WTC11 (cell line): ENCODE measurements at places on chromosomes 1 and 21.

DNA sequence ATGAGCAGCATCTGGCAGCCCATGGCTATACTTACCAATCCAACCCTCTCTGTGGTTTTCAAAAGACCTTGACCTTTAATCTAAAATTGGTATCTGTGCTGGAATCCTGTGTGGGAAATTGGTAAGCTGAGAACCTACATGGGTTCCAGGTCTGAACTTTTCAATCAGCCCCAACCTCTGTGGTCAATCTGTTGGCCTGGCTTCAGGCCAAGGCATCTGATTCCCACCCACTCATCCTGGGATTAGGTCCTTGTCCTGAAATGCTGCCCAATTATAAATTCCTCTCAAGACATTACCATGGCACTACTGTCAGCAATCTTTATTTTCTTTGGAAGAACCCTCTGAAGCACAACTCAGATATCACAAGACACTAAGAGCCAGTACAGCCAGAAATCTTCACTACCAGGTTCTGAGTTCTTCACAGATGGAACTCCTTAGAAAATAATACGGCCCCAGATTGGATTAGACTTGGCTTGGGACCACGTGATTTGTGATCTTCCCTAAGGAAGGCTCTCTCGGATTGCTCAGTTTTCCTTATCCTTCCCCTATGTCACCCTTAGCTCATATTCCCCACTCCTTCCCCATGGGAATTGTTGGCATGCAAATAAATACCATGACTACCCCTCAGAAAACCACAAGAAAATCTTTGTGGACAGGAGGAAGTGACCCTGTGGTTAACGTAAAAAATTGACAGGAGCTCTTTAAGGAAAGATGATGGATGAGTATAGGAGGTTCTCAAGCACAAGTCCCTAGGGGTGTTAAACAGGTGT is 207.9 kb upstream of the ST6GALNAC5 start:
- no peak for DNase-seq

DNA sequence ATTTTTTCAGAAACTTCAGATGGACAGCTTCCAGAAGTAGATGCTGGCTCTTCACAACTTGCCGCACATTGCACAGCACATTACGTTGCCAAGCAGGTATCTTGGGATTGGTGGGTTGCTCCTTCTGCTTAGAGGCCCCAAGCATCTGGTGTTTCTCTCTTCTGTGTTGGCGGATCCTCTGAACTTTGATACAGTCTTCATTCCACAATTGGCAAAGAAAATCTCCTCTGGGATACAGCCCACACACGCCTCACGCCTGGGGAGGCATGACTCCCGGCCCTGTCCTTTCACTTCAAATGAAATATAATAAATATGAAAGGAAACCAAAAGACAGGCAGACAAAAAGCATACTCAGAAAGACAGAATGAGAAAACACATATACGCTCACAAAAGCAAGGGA is 72.3 kb upstream of the PPP2R5A start:
- no peak for DNase-seq

GRCh38 chr1:52426371-52426770 is 22.0 kb downstream of the PRPF38A start:
- DNase-seq, result no peak

- no peak for DNase-seq
Measured at GRCh38 chr1:235628316-235629005, 21.1 kb downstream of the GNG4 start.

DNA sequence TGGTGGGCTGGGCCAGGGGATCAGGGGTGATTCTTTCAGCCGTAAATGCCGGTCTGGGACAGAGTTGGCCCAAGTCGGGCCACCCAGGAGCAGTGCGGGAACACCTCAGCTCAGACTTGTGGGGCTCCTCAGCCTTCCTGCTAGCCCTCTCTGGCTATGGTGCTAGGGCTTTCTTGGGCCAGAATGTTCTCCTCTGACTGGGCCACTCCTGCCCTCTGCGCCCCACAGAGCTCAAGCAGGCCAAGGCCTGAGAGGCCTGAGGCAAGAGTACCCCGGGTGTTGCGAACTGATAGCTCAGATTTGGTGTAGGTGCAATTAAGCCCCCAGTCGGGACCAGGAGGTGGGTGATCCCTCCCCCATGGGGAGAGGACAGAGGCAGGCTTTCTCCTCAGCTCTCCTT is 51.8 kb downstream of the LGR6 start:
- DNase-seq, result no peak

DNA sequence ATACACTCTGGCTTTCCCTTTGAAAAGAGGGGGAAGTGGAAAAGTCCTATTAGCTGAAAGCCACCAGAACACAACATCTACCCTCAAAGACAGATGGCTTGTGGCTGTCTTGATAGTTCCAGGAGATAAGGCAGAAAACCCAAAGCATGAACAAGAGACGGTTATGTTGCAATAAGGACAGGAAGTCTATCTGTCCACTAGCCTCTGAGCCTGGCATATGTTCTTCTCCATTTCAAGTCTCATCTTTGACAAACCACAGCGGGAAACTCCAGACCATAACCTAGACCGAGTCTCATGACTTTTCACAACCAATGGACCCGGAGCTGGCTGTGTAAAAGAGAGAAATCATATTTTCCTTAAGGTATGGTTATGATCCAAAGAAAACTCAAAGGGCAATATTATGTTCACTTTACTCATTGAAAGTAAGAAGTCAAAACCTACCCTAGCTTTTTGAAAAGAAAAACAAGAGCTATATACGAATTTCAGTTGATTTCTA is 33.8 kb downstream of the DUSP10 start:
- DNase-seq, result no peak

GRCh38 chr1:206766251-206766856 is 4.2 kb upstream of the IL19 start:
- DNase-seq, result no peak
